ENCODE measurements at places on chromosomes 6 and 20.

- DNase-seq: no peak
These were observed 180.2 kb downstream of the PACRG start for GRCh38 chr6:162907876-162908481.

GRCh38 chr20:18001131-18001921, 32.5 kb downstream of the MGME1 start:
- no peak for DNase-seq

- DNase-seq: peak; percentile 77
These were observed 101.6 kb upstream of the PRSS16 start for GRCh38 chr6:27145731-27146455.

- no peak for DNase-seq
These were observed 18.5 kb upstream of the DCBLD1 start for GRCh38 chr6:117463762-117464665.

DNA sequence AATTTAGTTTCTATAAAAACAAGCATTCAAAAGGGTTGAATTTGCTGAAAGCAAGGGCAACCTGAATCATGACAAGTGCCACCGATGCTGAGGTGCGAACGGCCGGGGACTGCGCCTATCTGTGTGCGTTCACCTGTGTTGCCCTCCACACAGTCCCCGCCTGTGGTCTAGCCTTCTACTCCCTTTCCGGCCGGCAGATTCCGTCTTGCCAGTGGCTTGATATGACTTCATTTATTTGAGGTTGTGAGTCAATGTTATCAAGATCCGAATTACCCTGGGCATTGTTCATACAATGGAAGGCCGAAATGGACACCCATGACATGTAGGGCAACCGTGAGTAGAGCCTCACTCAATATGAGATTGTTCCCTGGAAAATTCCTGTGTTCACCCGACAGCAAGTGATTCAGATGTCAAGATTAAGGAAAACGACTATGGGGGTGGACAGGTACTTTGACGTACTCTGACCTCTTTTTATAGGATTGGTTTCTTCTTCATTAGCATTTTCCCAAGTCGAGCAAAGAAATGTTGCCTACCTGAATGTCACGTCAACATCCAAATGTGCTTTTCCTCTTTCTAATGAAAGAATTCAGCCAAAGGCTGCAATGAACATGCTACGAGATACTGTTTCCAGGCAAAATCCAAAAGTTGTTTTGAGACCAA, 41.1 kb upstream of the NEDD9 start:
- no peak for DNase-seq

- peak; percentile 66 for DNase-seq
These were observed 25.1 kb downstream of the MYBL2 start for GRCh38 chr20:43691928-43692524.

GRCh38 chr6:150176152-150176551, 33.3 kb downstream of the PPP1R14C start:
- DNase-seq: no peak

- peak; percentile 58 for DNase-seq
These were observed 114.7 kb upstream of the BACH2 start for GRCh38 chr6:90411292-90411781.

DNA sequence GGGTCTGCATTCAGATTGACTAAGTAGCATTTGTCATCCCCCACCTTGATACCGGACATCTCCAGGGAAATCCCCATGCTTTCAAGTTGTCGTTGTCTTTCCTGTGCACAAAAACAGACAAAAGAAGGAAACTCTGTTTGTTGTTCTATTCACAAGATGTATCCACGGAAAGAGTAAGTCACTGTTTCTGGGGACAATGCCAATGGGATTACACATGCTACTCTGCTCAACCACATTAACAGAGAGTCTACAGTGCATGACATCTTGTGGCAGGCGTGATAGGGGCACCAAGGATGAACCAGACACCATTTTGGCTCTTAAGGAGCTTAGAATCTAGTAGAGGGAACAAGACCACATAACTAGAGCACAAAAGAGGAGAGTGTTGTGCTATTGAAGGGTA, 124.4 kb upstream of the NUP153 start:
- no peak for DNase-seq

DNA sequence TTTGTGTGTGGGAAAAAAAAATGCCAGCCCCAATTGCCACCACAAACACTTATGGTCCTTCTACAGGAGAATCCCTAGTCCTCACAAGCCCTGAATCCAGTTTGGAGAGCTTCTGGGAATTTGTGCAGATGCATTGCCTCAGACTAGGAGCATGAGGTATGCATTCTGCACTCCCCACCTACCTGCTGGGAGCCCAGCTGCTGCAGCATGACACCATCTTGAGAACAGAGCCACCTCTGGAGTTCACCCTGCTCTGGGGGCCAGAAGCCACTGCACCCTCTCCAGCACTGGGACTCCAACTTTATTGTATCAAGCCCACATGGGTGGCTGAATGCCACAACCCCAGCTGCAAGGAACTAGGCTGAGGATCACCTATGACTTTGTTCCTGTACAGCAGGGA, 568.5 kb upstream of the ID4 start:
- DNase-seq: no peak

DNA sequence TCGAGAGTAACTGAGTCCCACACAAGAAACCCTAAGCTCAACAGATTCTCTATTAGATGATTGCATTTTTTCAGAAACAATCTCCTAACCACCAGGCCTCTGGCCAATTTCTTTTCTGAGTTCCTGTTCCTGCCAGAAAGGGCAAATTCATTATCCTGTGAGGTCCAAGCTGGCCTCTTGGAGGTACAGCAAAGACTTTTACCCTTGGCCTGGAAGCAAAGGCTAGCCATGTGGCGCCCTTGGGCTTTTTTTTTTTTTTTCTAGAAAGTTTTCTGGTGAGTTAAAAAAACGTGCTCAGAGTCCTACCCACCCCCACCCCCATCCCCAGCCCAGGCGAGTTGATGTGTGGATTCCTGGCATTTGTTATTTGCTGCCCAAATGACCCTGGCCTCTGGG, 59.0 kb upstream of the EEF1A1 start:
- DNase-seq: peak; percentile 79

DNA sequence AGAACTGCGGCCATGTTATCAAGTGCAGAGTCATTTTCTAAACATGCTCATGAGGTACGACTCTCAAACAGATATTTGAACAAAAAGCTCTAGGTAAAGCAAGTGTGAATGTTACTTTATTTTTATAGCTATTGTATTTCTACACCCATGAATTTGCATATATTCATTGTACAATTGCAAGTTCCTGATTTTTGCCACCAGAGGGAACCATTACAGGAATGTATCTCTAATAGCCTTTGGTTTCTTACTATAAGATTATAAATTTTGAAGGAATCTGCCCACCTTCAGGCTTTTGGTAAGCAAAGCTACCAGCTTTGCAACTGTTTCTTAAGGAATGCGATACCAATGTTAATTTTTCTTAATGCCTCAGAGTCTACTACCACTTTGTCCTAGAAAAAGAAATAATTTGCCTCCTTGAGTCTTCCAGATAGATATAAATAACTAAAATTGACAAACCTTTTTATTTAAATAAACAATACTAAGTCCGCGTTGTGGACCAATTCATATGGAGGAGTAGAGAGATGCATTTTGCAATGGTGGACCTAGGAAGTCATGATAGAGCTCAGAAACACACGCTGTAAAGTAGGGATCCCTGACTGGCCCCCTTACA, 125.4 kb upstream of the SAMD5 start:
- DNase-seq: no peak

DNA sequence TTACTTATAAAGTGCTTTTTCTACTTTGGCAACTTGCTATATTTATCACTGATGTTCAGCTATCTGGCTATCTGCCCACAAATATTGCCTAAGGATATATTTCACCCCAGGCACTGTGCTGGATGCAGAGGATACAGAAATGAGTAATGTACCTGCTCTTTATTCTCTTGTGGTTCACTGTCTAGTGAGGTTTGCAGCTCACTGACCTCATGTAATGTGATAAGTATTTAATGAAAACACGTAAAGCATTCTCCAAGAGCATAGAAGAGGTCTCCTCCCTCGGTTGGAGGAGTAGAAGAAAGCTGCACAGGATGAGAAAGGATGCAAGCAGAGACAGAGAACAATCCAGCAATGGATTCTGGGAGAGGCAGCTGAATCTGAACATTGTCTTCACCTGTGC, 610.7 kb downstream of the CBLN4 start:
- no peak for DNase-seq

- DNase-seq: no peak
These were observed 411.7 kb upstream of the SOX4 start for GRCh38 chr6:21181866-21182265.

DNA sequence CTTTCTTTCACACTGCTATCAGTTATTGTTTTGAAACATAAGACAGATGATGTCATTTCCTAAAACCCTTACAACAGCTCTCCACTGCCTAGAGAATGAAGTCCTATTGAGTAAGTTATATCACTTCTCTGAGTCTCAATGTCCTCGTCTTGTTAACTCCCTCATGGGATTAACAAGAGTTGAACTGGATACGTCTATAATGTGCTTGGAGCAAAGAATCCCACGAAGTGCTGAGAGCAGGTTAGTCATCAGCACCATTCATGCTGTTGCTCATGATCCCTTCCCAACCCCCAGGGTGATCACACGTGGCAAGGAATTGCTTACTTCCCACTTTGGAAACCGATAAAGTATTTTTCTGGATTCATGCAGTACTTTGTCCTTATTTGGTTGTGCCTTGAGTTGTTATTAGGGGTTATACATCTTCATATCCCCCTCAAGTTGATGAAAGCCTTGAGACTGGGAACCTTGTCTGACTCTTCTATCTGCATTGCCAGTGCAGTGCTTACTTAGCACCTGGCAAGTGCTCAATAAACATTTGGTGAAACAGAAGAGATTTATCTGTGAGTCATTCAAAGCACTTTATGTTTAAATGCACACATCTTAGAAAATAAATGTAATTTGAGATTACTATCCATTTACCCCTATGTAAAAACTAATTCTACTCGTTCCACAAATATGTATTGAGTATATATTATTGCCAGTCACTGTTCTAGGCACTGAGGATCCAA, 487.5 kb downstream of the EPM2A start:
- DNase-seq: no peak

- peak; percentile 78 for DNase-seq
These were observed 96.5 kb downstream of the HFE start for GRCh38 chr6:26183581-26184366.

Data from H9 (cell line).